ENCODE measurements at places on chromosomes 2 and 18.
A peak's percentile ranks its signal among the peaks of the same experiment; 100 is the strongest.

GRCh38 chr2:168790226-168790902, 12.1 kb upstream of the NOSTRIN start:
- no peak for DNase-seq

DNA sequence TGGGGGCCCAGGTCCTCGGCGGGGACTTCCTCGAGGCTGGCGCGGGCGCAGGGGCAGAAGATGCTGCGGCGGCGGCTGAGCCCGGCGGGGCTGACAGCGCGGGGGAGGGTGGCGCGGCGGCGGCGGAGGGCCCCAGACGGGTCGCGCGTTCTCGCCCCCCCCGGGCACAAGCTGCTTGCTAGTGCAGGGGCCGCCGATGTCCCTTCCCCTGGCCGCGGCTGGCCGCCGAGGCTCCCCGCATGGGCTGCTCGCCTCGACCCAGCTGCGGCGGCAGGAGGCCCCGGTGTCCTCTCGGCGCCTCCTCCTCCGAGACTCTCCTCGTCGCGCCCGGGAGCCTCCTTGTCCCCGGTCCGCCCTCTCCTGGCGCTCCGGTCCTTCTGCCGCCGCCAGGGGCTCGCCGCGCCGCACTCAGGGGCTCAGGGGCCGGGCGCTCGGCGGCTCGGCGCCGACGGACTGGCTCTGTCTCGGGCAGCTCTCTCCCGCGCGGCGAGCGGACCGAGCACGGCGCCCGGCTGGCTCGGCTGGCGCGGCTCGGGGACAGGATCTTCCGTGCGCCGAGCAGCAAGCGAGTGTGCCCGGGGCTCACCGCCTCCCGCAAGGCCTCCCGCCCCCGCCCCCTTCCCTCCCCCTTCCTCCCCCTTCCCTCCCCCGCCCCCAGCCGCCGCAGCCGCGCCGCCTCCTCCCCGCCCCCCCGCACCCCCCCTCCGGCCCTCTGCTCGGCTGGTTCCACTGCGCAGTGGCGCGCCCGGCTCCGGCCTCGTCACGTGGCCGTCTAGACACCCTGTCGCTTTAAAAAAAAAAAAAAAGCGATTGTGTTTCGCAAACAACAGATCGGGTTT, 902 bp upstream of the SMAD7 start:
- peak; percentile 71 for DNase-seq

DNA sequence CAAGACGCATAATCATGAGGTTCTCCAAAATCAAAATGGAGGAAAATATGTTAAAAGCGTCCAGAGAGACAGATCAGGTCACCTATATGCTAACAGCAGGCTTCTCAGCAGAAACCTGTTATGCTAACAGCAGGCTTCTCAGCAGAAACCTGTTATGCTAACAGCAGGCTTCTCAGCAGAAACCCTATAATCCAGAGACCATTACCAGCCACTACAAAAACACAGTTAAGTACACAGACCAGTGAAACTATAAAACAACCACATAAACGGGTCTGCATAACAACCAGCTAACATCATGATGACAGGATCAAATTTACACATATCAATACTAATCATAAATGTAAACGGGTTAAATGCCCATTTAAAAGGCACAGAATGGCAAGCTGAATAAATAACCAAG, 1548.4 kb upstream of the TMEFF2 start:
- DNase-seq = no peak

DNA sequence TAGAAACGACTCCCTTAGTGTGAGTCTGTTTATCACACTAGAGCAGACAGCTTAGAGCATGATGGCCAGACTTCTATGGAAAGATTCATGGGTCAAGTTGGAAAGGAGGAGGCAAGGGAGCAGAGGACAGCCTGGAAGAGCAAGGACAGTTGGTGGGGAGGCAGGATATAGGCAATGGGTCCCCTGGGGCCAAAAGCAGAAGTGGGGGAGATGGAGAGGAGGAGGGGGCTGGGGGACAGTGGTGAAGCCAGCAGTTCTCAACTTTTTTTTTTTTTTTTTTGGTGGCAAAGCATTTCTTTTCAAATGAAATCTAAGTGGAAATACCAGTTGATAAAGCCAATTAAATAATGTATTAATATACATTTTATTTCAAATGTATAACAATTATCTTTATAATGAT, 197.9 kb downstream of the HRH4 start:
- no peak for DNase-seq

GRCh38 chr2:119637371-119637770, 41.6 kb upstream of the TMEM177 start:
- no peak for DNase-seq

DNA sequence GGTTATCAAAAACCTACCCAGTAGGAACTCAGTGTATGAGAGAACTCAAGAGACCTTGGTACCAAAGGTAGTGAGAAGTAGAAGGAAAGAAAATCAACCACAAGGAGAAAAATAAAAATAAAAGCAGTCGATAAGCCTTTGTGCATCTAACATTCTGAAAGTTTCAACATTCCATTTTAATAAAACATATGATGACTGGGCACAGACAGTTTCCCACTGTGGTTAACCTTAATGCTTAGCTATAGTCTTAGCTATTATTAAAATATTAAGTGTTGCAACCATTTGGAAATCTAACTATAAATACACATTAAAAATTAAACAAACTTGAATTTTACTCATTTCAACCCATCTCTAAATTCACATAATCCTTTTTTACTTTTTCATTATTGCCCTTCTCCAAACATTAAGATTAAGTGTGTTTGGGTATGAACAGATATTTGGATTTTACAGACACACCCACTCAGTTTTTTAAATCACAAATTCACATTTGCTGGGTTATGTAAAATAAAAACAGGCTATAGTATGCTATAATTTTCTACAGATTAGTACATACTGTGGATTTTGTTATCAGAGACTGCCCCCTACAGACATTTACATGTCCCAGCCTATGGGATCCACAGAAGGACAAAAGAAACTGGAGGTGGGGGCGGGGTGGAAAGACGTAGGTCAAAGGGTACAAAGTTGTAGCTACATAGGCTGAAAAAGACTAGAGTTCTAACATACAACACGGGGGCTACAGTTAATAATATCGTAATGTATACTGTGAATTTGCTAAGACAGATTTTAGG, 32.8 kb downstream of the SRBD1 start:
- peak; percentile 29 for DNase-seq
